LoVo (cell line): ENCODE measurements at places on chromosomes 7 and 10.

- no peak for DNase-seq
Observed at GRCh38 chr10:35739998-35740397, 97.9 kb upstream of the FZD8 start.

- DNase-seq, result no peak
Observed at GRCh38 chr10:58782876-58783851, 270.5 kb downstream of the BICC1 start.

- no peak for DNase-seq
Observed at GRCh38 chr7:81430761-81431160, 339.1 kb downstream of the HGF start.

DNA sequence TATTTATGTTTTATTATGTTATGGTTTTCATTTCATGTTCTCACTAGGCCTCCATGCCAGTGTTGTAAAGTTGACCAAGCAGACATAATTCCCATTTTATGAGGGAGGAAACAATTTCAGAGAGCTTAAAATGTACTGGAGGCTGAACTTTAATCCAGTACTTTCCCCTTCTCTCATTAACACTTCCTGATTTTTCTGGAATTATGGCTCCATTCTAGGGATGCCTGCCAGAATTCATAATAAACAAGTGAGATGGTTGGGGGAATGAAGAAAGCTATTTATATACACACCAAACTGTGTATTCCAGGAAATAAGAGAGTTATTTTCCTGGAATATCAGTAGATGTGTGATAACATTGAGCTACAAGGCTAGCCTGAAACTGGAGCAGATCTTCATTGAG lies 6.9 kb downstream of the TMEM236 start:
- DNase-seq, result peak; percentile 8

GRCh38 chr7:71517940-71518699 lies 386.2 kb downstream of the GALNT17 start:
- no peak for DNase-seq

GRCh38 chr10:103510791-103511752 lies 17.6 kb downstream of the NEURL1 start:
- DNase-seq, result no peak

DNA sequence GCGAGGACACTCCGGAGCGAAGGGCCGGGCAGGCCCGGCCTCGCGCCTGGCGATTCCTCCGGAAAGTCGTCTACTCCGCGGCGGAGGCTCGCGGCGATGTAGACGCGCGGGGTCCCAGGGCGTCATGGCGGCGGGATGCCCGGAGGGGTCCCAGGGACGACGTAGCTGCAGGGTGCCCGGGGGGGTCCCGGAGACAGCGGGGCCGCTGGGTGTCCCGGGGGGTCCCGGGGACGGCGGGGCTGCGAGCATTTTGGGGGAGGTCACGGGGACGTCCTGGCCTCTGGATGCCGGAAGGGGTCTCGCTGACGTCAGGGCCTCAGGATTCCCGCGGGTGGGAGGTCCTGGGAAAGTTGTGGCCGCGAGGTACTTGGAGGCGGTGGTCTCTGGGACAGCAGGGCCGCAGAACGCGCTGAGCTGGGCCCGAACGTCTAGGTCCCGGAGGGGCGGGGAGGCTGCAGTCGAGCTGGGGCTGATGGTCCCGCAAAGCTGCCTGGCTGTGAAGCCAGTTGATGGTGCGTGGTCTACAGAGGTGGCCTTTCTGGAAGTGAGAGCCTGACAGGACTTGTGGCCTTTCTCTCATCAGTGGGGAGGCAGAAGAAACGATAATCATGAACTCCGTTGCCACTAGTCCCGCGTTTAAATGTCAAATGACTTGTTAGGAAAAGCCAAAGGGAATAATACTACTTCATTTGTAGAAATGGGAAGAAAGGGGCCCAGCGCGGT lies 637 bp downstream of the HSPA14 start:
- no peak for DNase-seq

- DNase-seq, result no peak
Observed at GRCh38 chr7:105067691-105068090, 53.7 kb downstream of the KMT2E start.

DNA sequence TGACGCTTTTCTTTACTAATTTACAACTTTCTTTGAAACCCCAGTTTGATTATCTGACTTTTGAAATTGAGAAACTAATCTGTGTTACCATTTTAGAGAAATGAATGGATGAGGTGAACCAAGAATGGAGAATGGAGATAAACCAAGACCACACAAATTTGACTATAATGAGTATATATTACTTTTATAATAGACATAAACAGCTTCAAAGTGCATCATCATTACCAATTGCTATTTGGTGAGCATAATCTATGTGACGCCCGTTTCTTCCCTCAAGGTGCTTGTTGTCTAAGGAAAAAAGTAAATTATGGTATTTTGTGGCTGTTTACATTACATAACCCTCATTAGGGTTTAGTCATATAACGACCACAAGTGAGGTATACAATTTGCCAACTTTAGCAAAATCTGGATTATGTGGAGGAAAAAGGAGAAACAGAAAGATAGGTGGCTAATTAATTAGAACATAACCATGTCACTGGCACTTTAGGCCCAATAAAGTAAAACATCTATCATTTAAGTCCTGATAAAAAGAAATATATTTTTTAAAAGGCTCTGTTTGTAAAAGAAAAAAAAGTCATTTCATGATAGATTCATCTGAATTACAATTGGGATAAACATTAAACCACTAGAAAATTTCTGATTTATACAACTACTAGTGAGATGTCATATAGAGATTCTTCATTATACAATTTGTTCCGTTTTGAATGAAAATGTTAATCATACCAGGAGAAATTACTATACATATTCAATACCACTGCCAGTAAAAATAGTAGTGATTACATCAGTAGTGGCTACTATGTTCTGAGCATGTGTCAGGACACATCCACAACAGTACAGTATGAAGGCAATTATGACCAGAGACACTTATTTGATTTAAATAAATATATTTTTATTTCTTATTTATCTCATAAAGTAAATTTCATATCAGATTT lies 118.2 kb upstream of the FAM133B start:
- DNase-seq, result no peak

GRCh38 chr10:52004342-52004949 lies 305.1 kb upstream of the CSTF2T start:
- peak; percentile 20 for DNase-seq
